ENCODE measurements at places on chromosomes 7 and 10. TPM values are rescaled to one million over a fixed set of nuclear protein-coding genes. Genes with fewer than 3 reads are reported as not detected.

EBLN1 gene
- total RNA-seq, result not detected

NKX2-3 gene
- not detected for total RNA-seq

STEAP1B gene
- 3.8 TPM for total RNA-seq

ZNF239 gene
- total RNA-seq, result 1.2 TPM

WBP1L gene
- total RNA-seq, result 63.7 TPM
